ENCODE measurements at places on chromosomes 6 and 20. TPM values are rescaled to one million over a fixed set of nuclear protein-coding genes. Genes with fewer than 3 reads are reported as not detected.

LAMP5 gene
- 0.59 TPM for total RNA-seq

DSP gene
- total RNA-seq, result 3.5 TPM

BMP2 gene
- 24.5 TPM for total RNA-seq

CAGE1 gene
- not detected for total RNA-seq

SLC22A7 gene
- total RNA-seq, result not detected

SEC23B gene
- 22.8 TPM for total RNA-seq

HMGCLL1 gene
- 10.8 TPM for total RNA-seq

NKAPL gene
- total RNA-seq, result 1.2 TPM

MOXD1 gene
- total RNA-seq, result 13.3 TPM

TRIM31 gene
- total RNA-seq, result not detected

C2 gene
- 5.9 TPM for total RNA-seq

SPEF1 gene
- total RNA-seq, result not detected

CSE1L gene
- total RNA-seq, result 35.6 TPM

MUCL3 gene
- total RNA-seq, result under 0.01 TPM

LGSN gene
- not detected for total RNA-seq

MED20 gene
- total RNA-seq, result 13.5 TPM

FANCE gene
- 8.1 TPM for total RNA-seq

RNF182 gene
- total RNA-seq, result not detected

PRR18 gene
- not detected for total RNA-seq

SPDEF gene
- total RNA-seq, result not detected

SULF2 gene
- 75.3 TPM for total RNA-seq

SIRPA gene
- 45.3 TPM for total RNA-seq

SPATS1 gene
- not detected for total RNA-seq

All from tibial nerve (tissue), 4 donors.